ENCODE measurements at places on chromosomes 6 and 20. TPM values are rescaled to one million over a fixed set of nuclear protein-coding genes. Genes with fewer than 3 reads are reported as not detected.
A peak's percentile ranks its signal among the peaks of the same experiment; 100 is the strongest.

Gene SIRPA
- not detected for total RNA-seq

GRCh38 chr20:33474097-33474873 is 15.6 kb upstream of the CBFA2T2 start:
- no peak for ATAC-seq

- no peak for ATAC-seq
Measured at GRCh38 chr20:44941120-44941691, 19.0 kb downstream of the TOMM34 start.

DNA sequence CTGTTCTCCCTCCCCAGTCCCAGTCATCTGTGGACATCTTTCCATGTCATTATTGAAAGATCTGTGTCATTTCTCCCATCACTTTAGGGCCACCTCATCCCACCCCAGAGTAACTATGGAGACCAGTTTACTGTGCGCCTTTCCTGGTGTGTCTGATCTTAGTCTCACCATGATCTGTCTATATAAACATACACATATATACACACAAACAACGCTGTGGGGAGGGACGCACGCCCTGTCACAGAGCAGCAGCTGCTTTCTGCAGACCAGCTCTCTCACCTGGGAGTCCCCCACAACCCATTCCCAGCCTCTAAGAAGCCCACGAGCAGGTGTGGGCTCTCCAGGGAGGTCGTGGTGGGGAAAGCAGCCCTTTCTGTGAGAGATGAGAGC is 68.1 kb upstream of the TOX2 start:
- peak; percentile 36 for ATAC-seq

GRCh38 chr6:16181439-16182297 is 52.8 kb downstream of the MYLIP start:
- no peak for ATAC-seq

Gene COL20A1
- 0.16 TPM for total RNA-seq

DNA sequence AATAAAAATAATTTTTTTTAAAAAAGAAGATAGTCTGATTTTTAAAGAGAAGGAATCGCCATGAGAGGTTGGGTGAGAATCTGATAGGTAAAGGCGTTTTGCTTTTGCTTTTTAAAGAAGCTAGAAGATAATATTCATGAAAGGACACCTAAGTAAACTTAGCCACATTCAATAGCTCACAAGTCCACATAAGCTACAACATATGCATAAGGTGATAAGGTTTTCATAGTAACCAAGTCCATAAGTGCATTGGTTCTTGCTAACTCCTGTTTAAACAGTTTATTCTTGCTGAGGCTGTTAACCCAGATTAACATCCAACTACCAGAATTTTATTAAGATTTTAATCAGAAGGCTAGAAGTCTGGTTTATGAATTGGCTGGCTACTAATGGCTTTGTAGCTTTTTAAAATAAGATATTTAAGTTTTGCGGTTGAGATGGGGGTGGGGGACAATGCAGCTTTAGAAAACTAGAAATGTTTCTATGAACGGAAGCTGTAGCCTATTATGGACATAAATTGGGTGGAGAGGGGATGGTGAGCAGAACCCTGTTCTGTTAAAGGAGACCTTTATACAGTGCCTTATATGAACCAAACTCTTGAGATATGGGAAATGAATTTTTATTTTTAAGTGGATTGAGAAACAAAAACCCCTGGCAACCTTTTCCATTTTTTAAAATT is 235.1 kb downstream of the ZFAND3 start:
- no peak for ATAC-seq

Gene XKR7
- 0.03 TPM for total RNA-seq

DNA sequence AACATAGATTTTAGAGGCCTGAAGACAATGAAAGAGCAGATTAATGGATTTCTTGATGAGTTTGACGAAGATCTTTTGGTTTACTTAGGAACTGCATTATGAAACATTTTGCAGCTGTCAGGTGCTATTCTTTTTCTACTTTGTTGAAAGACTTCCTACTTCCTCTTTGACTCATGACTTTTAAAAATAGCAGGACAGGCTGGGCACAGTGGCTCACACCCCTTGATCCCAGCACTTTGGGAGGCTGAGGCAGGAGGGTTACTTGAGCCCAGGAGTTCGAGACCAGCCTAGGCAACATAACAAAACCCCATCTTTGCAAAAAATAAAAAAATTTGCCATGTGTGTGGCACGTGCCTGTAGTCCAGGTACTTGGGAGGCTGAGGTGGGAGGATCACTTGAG is 52.0 kb downstream of the ITCH start:
- no peak for ATAC-seq

DNA sequence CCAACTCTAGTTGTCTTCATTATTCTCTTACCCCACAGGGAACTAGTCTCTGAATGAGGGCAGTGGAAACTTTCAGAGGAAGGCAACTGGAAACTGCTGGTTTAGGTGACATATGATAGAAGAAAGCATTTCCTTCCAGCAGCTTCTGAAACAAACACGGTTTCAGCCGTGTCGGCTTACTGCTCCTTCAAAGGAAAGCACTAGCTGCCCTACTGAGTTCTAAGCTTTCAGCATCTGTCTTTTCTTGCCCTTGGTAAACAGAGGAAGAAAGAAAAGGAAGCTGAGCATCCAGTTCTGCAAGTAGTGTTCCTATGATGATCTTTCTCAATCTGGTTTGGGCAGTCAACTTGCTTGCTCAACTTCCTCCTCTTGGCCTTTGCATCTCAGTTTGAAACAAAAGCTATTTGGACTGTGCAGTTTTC is 117.5 kb upstream of the CEP85L start:
- peak; percentile 80 for ATAC-seq

GRCh38 chr6:28399350-28400121 is at the start of gene ZSCAN12:
ZSCAN12 (minus strand) TSS chr6:28399747; CDS start chr6:28398405, 1,342 bp downstream.
- peak; percentile 83 for ATAC-seq

DNA sequence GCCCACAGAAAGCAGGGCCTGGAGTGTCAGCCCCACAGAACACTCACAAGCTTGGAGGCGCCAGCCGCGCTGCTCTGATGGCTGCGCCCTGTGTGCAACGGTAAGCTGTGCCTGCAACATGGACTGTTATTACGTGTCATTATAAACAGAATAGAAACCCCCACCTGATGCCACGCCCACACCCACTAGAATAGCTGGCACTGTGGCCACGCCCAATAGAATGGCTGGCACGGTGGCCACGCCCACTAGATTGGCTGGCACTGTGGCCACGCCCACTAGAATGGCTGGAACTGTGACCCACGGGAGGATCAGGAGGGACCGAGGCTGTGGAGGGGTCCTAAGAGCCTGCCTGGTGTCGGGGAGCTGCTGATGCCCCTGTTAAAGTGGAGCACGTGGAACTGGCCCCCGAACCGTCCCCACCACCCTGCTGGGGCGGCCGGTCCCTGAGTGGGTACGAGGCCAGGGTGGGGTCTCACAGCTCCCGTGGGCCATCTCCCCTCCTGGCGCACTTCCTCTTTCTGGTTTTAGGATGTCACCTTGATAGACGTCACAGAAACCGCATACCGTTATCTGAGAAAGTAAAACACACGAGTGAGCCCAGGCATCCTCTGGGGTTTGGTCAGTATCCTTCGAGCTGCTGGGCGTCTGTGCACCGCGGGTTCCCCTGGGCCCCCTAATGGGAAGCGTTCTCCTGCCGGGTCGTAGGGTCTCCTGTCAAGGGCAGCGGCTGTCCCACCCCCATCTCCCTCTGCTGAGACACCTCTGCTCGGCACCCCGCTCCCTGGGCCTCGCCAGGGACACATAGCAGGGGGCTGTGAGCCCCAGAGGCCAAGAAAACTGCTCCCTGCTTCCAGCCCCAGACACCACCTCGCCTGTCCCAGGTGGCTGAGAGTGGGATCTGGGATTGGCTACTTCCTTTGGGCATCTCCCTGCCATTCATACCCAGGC is 25.4 kb downstream of the SLC17A9 start:
- peak; percentile 90 for ATAC-seq

DNA sequence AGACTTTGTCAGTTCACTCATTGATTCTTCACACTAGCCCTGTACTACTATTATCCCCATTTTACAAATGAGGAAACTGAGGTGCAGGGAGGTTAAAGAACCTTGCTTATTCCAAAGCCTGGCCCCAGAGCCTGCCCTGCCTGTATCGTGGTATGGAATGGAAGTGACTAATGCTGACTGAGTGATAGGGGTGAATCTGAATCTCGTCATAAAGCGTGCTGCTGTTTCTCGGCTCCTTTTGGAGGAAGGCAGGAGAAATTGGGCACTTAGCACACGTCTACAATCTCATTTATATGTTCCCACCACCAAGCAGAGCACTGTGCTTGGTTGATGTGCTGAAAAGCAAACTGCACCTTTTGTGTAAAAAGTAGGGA is 17.1 kb downstream of the GFRA4 start:
- no peak for ATAC-seq

Gene ZSCAN12
- 4.3 TPM for total RNA-seq

Gene GINS1
- total RNA-seq: 31.1 TPM
